Activated T-cell treated with anti-CD3 and anti-CD28 coated beads, Interleukin-2, amount 50 U/mL, for 72 hours (primary cell): ENCODE measurements at places on chromosomes 12 and 14. TPM values are rescaled to one million over a fixed set of nuclear protein-coding genes. Genes with fewer than 3 reads are reported as not detected.

TMEM132D gene
- not detected for total RNA-seq

PPM1H gene
- not detected for total RNA-seq

WBP11 gene
- 104 TPM for total RNA-seq

CD27 gene
- total RNA-seq, result 53.1 TPM

LRRC10 gene
- total RNA-seq, result not detected

LRR1 gene
- 53.1 TPM for total RNA-seq

RDH16 gene
- total RNA-seq, result 2.1 TPM

LBHD2 gene
- total RNA-seq, result not detected

GPR84 gene
- total RNA-seq, result 16.0 TPM

TMEM179 gene
- 0.46 TPM for total RNA-seq

SLC6A13 gene
- 2.6 TPM for total RNA-seq

SMIM41 gene
- total RNA-seq, result not detected

PRKAB1 gene
- total RNA-seq, result 52.3 TPM

DNA sequence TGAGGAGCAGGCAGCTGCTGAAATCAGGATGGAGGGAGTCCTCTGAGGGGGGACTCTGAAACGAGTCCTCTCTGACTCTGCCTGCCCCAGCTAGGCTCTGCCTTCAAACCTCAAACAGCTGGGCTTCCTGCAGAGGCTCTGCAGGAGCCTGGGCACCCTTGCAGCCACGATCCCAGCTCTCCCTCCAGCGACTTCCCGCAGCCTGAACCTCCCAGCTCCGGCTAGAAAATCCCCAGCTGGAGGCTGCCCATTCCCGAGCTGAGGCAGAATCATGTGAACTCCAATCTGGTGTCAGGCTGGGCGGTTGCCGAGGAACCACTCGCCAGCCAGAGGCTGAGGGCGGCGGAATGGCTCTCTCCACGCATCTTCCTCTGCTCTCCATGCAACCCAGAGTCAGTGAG, at the start of gene GPR68:
TSS of gene GPR68 (minus strand) at position 204 of the 401 bp plus-strand sequence. CDS start 9,654 bp downstream, outside the sequence.
- no peak for DNase-seq
- H3K4me1 ChIP-seq, result peaks cover 97% of the 10 kb centered on the region
- H3K36me3 ChIP-seq, result peaks cover 23% of the 10 kb centered on the region
- H3K27me3 ChIP-seq, result no peaks in the 10 kb centered on the region
- H3K27ac ChIP-seq, result peak within 1 kb of the TSS; percentile 85

DNA sequence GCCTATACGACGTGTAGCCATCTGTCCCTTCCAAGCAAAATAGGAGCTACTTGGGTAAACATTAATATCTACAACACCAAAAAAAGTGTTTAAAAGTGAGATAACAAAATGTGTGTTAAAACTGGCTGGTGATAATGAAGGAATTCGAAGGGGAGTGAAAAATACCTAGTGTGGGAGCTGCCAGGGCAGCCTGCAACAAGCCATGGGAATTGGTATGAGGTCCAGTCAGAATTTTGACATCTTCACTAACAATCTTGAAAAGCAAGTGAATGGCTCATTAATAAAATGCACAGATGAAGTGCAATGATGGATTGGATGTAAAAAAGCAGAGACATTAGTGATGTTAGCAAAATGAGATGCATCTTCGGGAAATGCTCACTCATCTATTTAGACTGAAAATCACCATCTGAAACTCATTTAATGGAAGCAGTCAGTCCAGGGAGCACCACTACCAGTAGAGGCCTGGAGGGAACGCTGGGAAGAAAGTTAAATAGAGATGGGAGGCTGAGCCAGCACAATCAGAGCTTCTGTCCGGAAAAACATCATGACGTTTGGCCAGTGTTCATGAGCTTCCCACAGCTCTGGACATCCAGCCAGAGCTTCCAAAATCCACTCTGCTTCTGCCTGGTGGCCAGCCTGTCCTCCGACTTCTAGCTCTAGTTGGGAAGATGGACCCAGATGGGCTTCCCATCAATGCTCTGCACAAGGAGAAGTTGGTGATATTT, 405.0 kb upstream of the TMTC1 start:
- H3K4me1 ChIP-seq, result no peaks in the 10 kb centered on the region
- DNase-seq, result no peak
- H3K36me3 ChIP-seq, result no peaks in the 10 kb centered on the region
- no peak overlapping the region for H3K4me3 ChIP-seq
- H3K27ac ChIP-seq, result no peak overlapping the region

GRCh38 chr12:95337146-95337545, 119.5 kb downstream of the VEZT start:
- no peak for DNase-seq
- no peaks in the 10 kb centered on the region for H3K36me3 ChIP-seq
- H3K27ac ChIP-seq, result no peak overlapping the region

DNA sequence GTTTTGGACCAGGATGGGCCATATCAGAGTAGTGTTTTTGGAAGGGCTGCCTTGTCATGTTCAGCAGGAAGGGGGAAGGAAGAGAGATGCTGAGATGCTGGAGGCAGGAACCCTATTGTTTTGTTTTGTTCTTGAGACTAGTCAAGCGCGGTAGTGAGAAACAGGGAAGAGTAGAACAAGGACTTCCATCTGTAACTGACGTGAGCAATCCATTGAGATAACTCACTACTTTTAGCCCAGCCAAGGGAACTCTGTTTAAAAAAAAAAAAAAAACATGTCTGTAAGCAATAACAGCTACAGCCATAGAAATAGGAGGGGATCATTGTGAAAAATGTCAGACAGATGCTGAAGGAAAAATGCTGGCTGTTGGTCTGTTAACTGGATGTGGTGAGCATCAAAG, 34.0 kb downstream of the CD9 start:
- DNase-seq, result no peak
- no peak overlapping the region for H3K27ac ChIP-seq
- H3K4me3 ChIP-seq, result no peak overlapping the region
- no peaks in the 10 kb centered on the region for H3K27me3 ChIP-seq
- no peaks in the 10 kb centered on the region for H3K36me3 ChIP-seq

DNA sequence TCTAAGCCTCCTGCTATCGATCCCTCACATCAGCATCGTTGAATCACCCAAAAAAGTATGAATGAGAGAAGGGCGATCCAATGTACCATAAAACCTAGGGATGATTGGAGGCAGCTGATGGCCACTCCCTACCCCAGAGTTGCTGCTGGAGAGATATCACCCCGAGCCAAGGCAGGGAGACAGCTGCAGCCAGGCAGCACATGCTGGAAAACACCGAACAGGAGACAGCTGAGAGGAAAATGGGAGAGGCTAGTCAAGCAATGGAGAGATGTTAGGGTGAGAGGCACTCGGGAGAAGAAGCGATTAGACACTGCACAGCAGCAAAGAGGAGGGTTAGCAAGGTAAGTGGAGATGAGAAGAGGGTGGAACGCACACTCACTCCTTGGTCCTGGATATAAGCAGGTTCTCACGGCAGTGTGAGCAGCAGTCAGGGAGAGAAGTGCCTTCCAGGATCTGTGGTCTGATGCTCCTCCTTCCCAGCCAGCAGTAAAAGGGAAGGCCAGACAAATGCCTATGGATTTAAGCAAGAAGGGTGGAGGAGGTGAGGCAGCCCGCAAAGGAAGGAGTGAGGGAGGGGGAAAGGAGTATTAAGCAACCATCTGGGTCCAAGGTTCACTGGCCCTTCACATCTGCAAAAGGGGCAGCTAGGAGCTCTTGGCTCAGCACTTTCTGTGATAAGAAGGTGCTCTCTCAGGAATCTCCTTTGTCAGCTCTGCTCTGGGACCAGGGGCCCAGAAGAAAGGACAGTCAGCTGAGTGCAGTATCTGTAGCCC, at the start of gene SLC7A7:
TSS of gene SLC7A7 (minus strand) at position 495 of the 773 bp plus-strand sequence. CDS start 2,037 bp downstream, outside the sequence.
- no peak within 1 kb of the TSS for H3K4me3 ChIP-seq
- no peak within 1 kb of the TSS for H3K27ac ChIP-seq
- H3K4me1 ChIP-seq, result peaks cover 35% of the 10 kb centered on the region
- no peaks in the 10 kb centered on the region for H3K27me3 ChIP-seq

DNA sequence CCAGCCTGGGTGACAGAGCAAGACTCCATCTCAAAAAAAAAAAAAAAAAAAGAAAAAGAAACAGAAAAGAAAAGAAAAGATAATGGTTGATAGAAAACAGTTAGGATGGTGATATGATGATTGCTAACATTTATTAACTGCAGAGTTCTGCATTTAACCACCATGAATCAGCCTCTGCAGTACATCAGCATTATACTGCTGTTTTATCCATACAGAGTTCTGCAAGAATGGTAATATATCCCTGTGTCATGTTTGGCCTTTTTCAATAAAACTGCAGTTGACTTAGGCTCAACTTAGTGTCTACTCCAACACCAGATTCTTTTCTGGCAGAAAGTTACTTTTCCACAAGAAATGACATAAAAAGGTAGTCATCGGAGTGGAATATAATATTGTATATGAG, 62.6 kb downstream of the DUSP6 start:
- no peaks in the 10 kb centered on the region for H3K36me3 ChIP-seq
- H3K27me3 ChIP-seq, result no peaks in the 10 kb centered on the region
- H3K4me3 ChIP-seq, result no peak overlapping the region
- H3K27ac ChIP-seq, result no peak overlapping the region
- no peak for DNase-seq

GRCh38 chr12:65266408-65266807, 12.1 kb upstream of the MSRB3 start:
- H3K27ac ChIP-seq, result no peak overlapping the region
- H3K36me3 ChIP-seq, result no peaks in the 10 kb centered on the region
- no peak overlapping the region for H3K4me3 ChIP-seq
- no peaks in the 10 kb centered on the region for H3K4me1 ChIP-seq

DNA sequence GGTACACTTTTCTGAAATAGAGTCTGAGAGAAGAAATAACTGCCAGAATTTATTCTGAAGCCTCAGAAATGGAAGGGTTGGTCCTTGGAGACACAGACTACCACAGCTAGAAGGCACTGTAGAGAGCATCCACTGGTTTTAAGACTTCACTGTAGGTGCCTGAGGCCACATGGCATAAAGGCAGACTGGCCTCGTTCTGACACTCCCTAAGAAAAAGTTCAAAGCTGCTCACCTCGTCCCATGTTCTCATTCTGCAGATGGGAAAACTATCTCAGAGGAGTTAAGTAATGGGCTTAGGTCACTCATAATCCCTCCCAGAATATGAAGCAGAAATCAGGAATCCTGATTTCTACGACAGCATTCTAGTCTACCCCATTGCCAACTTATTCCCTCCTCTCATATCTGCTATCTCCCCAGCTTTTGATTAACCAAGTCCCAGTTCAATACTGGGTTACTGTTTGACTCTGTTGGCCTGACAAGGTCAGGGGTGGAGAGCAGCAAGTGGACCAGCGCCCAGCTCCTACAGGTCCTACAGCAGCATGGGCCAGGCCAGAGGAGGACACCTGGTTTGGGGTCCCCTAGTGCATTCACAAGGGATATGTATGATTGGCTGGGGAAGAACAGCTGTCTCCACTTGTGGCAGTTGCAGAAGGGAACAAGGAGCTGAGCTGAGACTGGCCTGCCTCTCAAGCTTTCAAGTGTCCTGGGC, 3.7 kb downstream of the ITGA5 start:
- H3K4me3 ChIP-seq, result no peak overlapping the region
- H3K27me3 ChIP-seq, result no peaks in the 10 kb centered on the region
- peaks cover 69% of the 10 kb centered on the region for H3K4me1 ChIP-seq
- peaks cover 4% of the 10 kb centered on the region for H3K36me3 ChIP-seq
- peak overlapping the region; percentile 34 for H3K27ac ChIP-seq

DNA sequence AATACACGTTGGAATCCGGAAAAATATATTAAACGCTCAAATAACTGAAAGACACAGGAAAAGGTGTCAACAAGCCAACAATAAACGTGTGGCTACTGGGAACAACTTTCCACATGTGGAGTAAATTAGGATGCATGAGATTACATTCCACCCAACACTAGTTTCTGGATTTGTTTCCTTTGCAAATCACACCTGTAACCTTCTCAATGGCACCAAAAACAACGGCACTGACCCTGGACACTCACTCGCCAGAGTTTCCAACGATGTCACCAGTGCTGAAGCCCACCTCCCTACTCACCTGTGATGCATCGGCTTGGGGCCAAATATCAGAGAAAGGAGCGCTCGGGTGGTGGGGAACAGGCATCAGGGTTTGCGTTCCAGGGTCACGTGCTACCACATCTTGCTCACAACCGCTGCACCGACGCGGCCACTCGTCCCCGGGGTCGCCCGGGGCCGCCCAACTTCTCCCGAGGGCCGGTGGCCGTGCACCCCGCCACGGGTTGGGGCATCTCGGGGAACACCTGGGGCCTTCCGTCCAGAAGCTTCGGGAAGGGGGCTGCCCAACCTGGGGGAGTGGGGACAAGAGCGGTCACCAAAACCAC, 629 bp downstream of the PRDM4 start:
- peak; percentile 47 for DNase-seq
- H3K4me1 ChIP-seq, result peaks cover 27% of the 10 kb centered on the region
- no peaks in the 10 kb centered on the region for H3K27me3 ChIP-seq
- peak overlapping the region; percentile 97 for H3K4me3 ChIP-seq
- peak overlapping the region; percentile 88 for H3K27ac ChIP-seq
- peaks cover 2% of the 10 kb centered on the region for H3K36me3 ChIP-seq

DNA sequence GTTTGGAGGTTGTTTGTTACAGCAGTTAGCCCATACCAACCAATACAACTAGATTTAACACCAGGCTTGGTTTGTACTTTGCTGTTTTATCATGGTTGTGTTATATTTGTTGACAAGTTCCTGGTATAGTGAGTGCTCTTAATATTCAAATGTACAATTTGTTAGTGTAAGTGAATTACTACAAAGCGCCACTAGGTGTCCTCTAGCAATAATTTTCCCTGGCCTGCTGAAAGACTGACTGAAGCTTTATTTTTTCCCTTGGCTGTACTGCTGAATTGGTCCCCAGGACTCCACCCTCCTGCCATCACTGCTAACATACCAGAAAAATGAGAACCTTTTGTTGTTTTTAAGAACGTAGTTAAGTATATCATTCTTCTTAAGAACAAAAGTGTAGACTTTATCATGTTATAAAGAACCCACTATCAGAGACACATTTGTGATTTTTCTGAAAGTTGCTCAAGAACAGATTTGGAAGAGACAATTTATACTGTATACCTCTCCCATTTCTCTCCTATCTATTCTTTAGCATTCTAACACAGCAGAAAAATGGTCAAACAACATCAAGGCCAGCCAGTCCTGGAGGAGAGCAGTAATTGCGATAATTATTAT, 75.3 kb upstream of the FAR2 start:
- peak; percentile 15 for DNase-seq
- no peaks in the 10 kb centered on the region for H3K4me1 ChIP-seq
- no peak overlapping the region for H3K4me3 ChIP-seq
- H3K36me3 ChIP-seq, result no peaks in the 10 kb centered on the region
- no peak overlapping the region for H3K27ac ChIP-seq
- peaks cover 21% of the 10 kb centered on the region for H3K27me3 ChIP-seq

- peaks cover 2% of the 10 kb centered on the region for H3K4me1 ChIP-seq
- peaks cover under 1% of the 10 kb centered on the region for H3K36me3 ChIP-seq
- no peak overlapping the region for H3K4me3 ChIP-seq
- peaks cover 16% of the 10 kb centered on the region for H3K27me3 ChIP-seq
- no peak for DNase-seq
Measured at GRCh38 chr14:92927349-92928257, 4.7 kb downstream of the CHGA start.

- H3K4me1 ChIP-seq, result peaks cover 86% of the 10 kb centered on the region
- H3K27me3 ChIP-seq, result no peaks in the 10 kb centered on the region
- peak overlapping the region; percentile 81 for H3K27ac ChIP-seq
- H3K4me3 ChIP-seq, result no peak overlapping the region
- peaks cover 4% of the 10 kb centered on the region for H3K36me3 ChIP-seq
- DNase-seq, result no peak
Measured at GRCh38 chr14:70917633-70918032, 10.4 kb downstream of the PCNX1 start.
